Activated CD4-positive, alpha-beta T cell treated with anti-CD3 and anti-CD28 coated beads, Interleukin-2, amount 10 ng/mL, durations not matched to agents 7 days and 5 days (primary cell): ENCODE measurements at places on chromosomes 11 and 22. TPM values are rescaled to one million over a fixed set of nuclear protein-coding genes. Genes with fewer than 3 reads are reported as not detected.

GRCh38 chr22:20283674-20284066 is 15.6 kb upstream of the RTN4R start:
- DNase-seq = no peak

Gene INS
- total RNA-seq = not detected

Gene MFNG
- 219 TPM for total RNA-seq

- no peak for DNase-seq
These were observed 234.4 kb upstream of the E2F8 start for GRCh38 chr11:19474954-19475721.

GRCh38 chr11:92129811-92130210 is 94.8 kb upstream of the FAT3 start:
- DNase-seq = no peak

- no peak for DNase-seq
These were observed 48.2 kb downstream of the MICAL3 start for GRCh38 chr22:17976121-17976520.

Gene NDUFC2
- 182 TPM for total RNA-seq

Gene LMF2
- 130 TPM for total RNA-seq

Gene KRTAP5-1
- not detected for total RNA-seq
